ENCODE measurements at places on chromosomes 5 and 9.

GRCh38 chr5:118906947-118907346 is 81.4 kb downstream of the DTWD2 start:
- no peak for DNase-seq

- DNase-seq, result no peak
These were observed 448 bp downstream of the RELL2 start for GRCh38 chr5:141637123-141637766.

DNA sequence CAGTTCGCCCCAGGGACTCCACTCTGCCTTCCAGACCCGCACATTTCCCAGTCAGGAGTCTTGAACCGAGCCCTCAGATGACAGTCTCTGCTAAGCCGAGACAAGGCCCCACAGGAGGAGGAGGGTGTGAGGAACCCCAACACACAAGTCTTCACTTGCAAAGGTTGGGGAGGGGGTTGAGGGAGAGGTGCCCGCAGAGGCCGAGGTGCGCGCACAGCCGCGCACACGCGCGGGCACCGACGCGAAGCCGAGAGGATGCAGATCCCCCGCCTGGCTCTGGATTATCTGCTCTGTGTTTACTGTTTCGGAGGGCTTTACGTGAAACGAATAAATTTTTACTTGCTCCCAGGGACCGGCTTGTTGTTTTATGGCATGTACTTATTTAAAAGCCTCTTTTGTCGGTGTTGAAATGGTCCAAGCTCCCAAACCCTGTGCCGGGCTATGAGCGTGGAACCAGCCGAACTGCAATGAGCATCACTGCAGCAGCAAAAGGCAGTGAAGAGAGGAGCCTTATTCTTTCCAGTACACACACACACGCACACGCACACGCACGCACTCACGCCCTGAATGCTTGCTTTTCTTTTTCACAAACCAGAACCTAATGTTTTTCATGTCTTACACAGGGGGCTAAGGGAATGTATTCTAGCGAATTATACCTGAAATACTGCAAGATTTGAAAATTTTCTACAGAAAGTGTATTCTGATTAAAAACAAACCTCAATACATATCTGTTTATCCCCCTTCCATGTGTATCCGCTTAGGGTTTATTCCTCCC is 297.7 kb downstream of the PARP8 start:
- DNase-seq, result no peak

DNA sequence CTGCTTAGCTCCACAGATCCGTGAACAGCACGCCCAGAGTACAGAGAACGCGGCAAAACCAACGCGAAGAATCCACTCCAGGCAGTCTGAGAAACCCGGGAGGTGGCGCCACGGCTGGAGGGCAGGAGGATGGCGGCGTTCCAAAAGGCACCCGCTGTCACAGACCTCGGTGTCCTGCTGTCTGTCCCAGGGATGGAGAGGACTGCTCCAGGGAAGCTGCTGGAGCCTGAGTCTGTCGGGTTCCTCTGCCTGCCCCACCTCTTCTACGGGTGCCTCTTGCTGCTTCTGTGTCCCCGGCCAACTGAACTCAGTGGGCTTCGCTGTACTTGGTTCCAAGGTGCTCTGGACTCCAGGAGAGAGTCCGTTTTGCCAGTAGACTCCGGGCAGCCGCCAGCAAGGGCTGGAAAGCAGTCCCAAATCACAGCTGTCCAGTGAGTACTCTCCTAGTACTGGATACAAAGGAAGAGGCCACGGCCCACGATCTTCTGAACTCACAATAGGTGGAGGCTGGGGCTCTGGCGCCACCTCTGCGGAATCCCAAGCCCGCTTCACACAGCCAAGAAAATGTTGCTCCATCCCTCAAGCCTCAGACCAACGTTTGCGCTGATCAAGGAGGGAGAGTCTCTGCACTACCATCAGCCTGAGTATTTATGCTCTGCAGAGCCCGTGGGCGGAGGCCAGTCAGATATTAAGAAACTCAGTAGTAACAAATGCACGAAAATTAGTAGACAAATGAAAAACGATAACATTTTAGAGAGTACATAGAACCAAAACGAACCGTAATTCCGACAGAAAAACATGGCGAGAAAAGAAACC is 440 bp downstream of the ANXA2R start:
- peak; percentile 88 for DNase-seq

GRCh38 chr5:153084511-153084910 is 406.0 kb upstream of the GRIA1 start:
- peak; percentile 19 for DNase-seq

GRCh38 chr9:112065806-112066606 is 109.1 kb downstream of the SUSD1 start:
- DNase-seq, result peak; percentile 98

- DNase-seq, result no peak
These were observed 27.0 kb downstream of the VCAN start for GRCh38 chr5:83498585-83498984.

GRCh38 chr9:18893046-18893445 is 140.0 kb downstream of the SAXO1 start:
- no peak for DNase-seq

- DNase-seq, result peak; percentile 15
These were observed 133.9 kb upstream of the PANK3 start for GRCh38 chr5:168713051-168713450.

DNA sequence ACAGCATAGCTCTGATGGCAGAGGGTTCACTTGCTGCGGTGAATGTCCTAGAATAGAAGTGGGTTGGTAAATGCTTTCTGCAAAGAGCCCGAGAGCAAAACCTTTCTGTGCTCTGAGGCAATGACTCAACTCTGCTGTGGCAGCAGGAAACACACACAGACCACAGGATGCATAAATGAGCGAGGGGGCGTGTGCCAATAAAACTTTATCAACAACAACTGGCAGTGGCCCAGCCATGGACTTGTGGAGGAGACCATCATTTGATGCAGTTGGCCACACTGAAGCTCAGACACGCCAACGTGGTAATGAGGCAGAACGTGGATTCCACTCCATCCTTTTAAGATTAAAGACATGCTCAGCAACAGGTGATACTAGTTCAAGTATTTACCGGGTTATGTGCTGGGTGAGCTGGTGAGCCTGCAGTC is 6.8 kb downstream of the MRPL36 start:
- peak; percentile 96 for DNase-seq

DNA sequence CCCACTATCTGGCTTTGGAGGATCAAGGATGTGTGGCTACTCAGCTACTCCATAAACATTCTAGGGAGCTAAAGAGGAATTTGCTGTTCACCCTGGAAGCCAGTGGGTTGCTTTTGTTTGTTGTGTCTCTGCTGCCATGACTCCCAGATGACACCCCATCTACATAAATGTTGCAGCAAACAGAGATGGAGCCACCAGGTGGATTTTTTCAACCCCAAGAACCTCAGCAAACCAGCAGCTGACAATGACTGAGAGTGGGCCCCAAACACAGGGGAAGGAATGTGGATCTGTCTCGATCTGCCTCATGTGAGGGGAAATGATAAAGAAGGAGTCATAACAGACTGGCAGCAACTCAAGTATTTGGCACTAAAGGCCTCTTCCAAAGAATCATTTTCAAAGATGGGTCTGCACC is 132.7 kb upstream of the TNC start:
- peak; percentile 98 for DNase-seq

GRCh38 chr5:174972291-174972690 is 247.9 kb downstream of the MSX2 start:
- no peak for DNase-seq

DNA sequence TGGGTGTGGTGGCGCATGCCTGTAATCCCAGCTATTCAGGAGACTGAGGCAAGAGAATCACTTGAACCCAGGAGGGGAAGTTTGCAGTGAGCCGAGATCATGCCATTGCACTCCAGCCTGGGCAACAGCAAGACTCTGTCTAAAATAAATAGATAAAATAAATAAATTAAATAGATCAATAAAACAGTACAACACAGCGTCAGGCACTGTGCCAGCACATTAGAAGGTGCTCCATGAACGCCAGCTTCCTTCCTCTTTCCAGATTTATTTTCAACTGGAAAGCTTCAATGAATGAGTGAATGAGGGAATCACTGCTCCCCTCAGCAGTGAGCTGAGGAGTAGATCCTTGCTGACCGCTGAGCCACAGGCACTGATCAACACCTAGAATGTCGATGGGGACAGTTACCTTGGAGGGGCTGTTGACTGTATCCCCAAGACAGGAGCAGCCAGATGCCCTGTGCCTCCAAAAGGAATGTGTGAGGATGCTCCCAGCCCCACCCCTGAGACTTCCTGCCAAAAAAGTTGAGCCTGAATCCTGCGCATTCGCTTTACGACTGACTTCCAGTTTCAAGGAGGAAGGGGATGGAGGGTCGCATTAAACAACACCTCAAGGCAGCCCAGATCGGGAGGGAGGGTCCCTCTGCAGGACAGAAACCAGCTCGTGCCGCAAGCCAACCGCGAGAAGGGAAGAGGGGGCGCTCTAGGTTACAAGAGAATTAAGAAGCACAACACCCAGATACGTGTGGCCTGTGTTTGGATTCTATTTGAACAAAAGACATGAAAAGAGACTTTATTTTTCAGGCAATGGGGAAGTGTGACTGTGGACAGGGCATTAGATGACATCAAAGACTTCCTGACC is 54.0 kb upstream of the CNOT6 start:
- DNase-seq, result no peak

DNA sequence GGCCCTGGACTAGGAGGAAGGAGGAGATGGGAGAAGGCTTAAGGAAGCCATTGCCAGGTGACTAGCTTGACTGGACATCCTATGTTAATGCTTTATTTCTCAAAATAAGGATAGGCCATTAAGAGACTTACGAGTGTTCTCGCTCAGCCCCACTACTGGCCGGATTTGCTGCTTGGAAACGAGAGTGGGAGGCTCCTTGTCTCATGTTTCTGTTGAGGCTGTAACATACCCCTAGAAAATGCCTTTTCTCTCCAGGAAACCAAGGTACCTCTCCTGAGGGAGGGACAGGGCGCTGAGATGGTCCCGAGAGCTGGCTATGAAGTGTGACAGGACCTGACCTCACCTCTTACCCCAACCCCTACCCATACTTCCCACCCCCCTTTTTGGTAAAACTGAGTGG is 60.0 kb downstream of the RALGPS1 start:
- DNase-seq, result no peak

DNA sequence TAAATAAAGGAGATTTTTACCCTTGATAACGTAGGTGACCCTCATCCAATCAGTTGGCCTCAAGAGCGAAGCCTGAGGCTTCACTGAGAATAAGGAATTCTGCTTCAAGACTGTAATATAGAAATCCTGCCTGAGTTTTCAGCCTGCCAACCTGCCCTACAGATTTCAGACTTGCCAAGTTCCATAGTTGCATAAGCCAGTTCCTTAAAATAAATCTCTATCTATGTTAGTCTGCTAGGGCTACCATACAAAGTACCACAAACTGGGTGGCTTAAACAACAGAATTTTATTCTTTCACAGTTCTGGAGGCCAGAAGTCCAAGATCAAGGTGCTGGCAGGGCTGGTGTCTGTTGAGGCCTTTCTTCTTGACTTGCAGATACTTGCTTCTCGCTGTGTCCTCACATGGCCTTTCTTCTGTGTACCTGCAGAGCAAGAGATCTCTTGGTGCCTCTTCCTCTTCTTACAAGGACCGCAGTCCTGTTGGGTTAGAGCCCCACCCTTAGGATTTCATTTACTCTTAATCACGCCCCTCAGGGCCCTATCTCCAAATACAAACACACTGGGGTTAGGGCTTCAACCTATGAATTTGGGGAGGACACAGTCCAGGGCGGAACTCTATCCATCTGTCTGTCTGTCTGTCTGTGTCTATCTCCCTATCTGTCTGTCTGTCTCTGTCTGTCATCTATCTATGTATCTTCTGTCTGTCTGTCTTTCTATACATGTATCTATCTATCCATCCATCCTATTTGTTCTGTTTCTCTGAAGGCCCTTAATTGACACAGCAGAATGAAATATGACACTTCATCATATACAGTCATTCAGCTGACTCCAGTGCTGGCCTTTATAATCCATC is 17.0 kb upstream of the CMBL start:
- no peak for DNase-seq

DNA sequence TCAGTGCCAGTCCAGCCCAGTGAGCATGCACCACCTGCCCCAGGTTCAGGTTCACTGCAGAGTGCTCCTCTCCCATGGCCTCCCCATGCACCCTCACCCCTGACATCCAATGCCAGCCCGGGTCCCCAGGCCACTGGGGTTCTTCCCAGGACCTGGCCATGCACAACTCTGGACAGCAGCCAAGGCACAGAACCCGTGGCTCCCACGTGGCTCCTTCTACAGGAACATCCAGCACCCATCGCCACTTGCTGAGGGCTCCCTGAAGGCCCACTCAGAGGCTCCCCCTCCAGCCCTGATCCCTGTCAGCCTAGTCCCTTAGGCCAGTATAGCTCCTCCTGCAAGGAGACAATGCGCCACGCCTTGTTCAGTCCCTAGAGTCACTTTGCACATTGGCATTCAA is 110.8 kb downstream of the IRX2 start:
- DNase-seq, result no peak

DNA sequence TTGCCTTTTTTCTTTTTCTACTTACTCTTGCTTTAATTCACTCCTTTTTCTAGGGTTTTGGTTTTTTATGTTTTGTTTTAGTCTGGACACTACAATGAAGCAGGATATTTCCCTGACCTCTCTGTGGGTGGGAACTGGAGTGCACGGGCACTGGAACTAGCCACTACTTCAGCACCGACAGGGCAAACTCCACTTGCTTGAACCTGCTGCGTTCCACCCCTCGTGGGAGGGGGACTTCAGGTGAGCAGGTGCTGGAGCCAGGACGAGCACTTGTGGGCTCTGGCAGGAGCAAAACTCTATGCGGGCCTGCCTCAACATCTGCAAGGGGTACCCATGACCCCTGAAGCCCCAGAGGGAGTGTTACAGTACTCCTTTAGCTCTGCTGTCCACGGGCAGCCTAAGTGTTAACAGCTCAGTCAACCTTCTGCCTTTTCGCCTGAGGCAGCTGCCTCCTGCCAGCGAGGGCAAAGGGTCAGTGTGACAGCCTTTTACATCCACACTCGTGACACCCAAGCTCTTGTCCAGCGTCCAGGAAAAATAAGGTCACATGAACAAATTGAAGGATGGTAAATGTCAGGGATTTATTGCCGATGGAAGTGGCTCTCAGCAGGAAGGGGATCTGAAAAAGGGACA is 144.1 kb upstream of the NFIL3 start:
- DNase-seq, result peak; percentile 45

DNA sequence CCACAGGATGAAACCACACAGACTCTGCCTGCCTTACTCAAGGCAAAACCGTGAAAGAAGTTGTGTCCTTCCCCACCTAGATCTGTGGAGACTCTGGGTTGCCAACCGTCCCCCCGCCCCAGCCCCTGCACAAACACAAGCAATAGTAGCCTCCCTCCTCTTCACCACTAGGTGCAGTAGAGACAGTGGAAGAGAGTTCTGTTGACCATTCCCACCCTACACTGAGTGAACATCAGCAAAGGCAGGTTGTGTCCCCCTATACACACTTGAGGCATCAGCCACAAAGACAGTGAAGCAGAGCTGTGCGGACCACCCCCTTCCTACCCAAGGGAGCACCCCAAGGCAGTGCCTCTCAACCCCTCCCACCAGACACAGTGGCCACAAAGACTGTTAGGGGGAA is 223.7 kb upstream of the NFIL3 start:
- no peak for DNase-seq

DNA sequence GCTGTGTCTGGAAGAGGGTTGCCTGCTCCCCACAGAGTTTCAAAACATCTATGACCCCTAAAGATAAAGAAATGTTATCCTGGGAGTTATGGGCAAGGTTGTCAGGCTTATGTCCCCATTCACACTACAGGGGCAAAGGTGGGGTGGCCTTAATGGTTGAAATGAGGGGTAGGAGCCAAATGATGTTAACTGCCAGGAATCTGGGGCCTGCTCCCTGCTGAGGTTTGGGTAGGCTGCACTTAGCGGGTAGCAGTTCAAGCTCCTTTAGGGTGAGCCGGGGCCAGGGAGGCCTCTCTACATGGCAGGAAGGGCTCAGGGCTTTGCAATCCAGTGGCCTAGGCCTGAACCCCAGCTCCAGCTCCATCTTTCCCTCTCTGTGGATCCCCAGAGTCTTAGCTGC is 3.0 kb downstream of the FGF18 start:
- no peak for DNase-seq

Measured in M059J (cell line).